Iris pigment epithelial cell (primary cell): ENCODE measurements at places on chromosomes 16 and 17.
A peak's percentile ranks its signal among the peaks of the same experiment; 100 is the strongest.

GRCh38 chr17:34312080-34312479 lies 7.2 kb upstream of the CCL8 start:
- peak; percentile 94 for DNase-seq

- DNase-seq = no peak
These were observed 57.3 kb downstream of the SLC6A2 start for GRCh38 chr16:55713103-55713502.

DNA sequence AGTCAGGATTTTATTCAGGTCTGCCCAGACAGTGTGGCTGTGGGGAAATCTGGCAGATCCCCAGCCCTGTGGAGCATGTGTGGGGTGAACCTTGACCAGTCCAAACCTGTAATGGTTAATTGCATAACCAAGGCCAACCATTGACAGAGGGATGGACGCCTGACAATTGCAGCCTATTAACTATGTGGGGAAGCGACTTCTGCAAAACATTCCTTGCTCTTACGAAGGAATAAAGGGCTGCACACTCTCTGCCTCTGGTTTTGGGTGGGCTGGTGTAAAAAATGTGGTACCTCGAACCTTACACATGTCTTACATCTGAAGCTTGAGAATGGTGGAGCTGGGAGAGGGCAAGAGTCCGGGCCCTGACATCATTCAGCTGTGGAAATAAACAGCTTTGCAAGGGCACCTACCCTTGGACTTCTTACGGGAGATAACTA lies 35.8 kb downstream of the MAF start:
- DNase-seq = no peak

DNA sequence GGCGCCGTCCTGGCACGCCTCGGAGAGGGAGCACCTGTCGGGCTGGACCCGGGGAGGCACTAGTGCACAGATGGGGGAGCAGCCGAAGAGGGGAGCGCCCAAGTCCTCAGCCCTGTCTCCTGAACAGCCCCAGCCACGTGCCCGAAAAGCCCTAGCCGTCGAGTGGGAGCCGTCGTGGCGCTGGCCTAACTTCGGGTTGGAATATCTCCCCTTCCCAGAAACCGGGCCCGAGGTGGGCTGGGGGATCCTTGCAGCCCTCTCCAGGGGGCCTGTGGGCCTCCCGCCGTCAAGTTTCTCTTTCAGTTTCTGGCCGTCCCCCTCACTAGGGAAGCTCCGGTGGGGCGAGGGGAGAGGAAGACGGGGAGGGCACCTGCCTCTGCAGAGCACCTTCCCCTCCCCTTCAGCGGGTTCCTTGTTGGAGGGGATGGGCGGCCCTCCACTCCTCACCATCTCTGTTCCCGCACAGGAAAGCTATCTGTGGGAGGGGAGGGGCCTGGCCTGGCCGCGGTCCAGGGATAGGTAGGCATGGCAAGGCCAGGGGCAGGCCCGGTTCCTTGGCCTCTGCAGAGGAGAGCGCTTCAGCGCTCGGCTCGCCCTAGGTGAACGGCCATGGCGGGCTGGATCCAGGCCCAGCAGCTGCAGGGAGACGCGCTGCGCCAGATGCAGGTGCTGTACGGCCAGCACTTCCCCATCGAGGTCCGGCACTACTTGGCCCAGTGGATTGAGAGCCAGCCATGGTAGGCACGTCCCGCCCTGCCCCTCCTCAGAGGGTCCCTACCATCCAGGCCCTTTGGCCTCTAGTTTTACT lies 709 bp downstream of the STAT5A start:
- no peak for DNase-seq

DNA sequence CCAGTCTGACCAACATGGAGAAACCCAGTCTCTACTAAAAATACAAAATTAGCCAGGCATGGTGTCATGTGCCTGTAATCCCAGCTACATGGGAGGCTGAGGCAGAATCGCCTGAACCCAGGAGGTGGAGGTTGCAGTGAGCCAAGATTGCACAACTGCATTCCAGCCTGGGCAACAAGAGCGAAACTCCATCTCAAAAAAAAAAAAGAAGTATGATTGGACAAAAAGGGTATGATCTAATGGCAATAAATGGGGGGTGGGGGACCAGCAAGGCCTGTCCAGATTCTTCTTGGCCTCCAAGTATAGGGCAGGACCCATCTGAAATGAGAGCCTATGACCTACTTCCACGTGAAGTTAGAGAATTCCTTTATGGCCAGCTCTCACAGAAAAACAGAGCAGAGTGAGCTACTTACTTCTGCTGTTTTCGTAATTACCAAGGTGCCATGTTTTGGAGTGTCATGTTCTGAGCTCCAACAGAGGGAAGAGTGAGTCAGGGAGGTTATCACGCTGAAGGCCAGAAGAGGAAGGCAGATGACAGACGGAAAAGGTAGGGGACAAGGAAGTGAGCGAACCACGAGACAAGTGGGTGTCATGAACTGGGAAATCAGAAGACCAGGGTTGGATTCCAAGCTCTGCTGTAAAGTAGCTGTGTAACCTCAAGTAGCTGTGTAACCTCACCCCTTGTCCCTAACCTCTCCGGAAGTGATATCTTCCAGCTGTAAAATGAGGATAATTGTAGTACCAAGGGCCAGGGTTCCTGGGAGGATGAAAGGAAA lies 3.6 kb upstream of the ZMYND15 start:
- peak; percentile 16 for DNase-seq

DNA sequence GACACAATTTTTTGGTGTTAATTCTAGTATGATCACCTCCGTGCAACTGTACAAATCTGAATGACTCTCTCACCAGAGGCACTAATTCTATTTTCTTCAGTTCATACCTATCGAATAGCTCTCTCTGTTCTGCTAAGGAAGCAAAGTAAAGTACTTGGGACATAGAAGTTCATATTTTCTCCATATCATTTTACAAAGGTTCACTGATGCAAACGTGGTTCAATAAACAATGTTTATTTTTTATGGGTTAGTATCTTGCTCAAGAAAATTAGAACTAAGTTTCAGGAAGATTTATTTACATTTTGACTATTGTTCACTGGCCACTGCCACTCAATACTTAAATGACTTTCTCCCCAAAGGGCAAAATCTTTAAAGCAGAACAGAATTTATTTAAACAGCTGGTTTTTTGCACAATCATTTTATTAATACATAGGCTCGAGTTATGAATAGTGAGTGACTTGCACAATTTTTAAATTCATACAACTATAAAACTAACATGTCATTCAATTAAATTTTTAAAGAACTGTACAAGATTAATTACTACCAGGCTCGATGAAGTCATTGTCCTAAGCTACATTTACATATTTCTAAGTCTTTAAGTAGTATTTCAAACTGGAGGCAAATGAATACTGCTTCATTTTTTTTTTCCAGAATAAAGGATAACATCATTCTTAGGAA lies 255.8 kb downstream of the C16orf95 start:
- no peak for DNase-seq

- DNase-seq = no peak
These were observed 228.6 kb upstream of the CDH5 start for GRCh38 chr16:66137853-66138252.

DNA sequence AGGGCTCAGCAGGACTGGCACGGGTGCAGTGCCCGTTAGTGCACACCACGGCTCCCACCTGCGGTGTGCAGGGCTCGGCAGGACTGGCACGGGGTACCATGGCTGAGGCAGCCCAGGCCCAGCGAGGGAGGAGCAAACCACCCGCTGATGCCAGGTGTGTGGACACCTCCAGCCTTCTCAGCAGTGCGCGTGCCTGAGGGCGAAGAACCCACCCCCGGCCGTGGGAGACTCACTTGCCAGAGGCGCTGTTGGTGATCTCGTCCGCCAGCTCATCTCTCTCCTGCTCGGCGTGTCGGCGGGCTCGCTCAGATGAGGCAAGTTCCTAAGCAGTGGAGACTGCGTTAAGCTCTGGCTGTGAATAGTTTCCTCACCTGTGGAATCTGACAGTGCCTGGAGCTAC lies 45.4 kb downstream of the NDEL1 start:
- DNase-seq = no peak

GRCh38 chr17:33895491-33895890 lies 359.6 kb upstream of the CCL2 start:
- DNase-seq = no peak

DNA sequence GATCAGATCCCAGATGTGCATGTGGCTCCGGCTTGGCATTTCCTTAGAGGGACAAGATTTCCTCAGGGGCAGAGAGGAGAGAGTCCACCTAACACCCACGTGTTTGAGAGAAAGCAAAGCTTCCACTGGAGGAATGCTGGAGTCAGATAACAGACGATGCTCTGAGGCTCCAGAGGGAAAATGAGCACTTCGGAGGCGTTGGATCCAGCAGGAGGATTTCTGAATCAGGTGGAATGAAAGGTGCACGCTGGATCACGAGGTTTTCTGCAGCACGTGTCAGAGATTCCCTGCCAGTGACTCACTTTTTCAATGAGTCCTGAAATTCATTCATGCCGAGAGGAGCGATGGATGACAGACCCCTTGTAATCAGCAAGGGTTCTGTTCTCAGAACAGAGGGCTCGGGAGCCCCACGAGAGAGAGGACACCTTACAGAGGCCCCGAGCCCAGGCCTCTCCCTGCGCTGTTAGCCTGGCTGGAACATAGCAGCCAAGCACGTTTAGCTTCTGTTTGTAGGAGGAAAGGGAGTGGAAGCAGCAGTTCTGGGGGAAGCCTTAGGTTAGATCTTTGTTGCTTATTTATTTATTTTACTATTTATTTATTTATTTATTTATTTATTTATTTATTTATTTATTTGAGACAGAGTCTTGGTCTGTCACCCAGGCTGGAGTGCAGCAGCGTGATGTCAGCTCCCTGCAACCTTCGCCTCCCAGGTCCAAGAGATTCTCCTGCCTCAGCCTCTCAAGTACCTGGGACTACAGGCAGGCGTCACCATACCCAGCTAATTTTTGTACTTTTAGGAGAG lies 49.3 kb upstream of the JPH3 start:
- peak; percentile 20 for DNase-seq

GRCh38 chr17:34616148-34616547 lies 36.8 kb downstream of the TMEM132E start:
- DNase-seq = no peak

GRCh38 chr17:69716556-69716955 lies 302.1 kb downstream of the MAP2K6 start:
- no peak for DNase-seq

DNA sequence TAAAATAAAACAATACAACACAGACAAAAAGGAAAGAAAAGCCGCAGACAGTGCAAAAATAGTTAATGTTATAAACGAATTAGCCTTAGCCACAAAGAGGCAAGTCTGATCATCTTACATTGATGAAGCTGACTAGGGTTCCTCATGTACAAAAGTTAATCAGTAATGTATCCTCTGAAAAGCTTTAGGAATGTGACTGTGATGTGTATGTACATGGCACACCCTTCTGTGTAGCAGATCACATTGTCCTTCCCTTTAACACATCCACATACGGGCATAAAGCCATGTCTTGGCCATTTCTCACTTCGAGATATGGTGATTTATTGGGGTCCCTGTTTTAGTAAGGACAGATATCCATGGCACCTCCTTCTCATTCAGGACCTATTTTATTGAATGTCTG lies 1327.5 kb upstream of the CDH8 start:
- DNase-seq = no peak

DNA sequence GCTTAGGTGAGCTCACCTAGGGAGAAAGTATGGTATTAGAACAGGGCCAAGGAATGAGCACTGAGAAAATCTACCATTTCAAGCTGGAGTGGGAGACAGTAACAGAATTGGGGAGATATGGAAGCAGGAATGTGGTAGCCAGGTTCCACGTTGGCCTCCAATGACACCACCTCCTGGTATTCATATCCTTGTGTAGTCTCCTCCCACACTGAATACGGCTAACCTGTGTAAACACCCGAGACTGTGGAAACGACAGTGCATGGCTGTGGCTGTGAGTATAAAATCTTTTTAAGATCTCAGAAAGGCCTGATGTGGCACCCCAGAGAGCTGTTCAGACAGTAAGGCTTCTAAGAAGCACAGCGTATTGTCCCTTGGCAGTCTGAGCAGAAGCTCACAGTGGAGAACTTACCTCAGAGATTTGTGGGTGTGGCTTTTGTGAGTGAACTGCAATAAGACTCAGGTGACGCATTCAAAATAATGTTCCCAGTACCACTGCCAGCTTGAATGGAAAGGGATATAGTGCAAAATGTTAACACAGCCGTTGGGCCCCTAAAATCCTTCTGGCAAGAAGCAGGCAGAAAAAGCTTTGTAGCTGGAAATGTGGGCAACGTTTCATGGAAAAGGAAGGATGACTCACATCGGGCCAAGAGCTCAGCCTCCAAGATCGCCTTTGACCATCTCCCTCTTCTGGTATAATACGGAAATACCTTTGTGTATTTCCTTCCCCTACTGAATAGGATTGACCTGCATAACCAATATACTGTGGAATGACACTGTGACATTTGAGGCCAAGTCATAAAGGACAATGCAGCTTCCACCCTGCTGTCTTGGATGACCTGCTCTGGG lies 14.4 kb downstream of the SDR42E1 start:
- DNase-seq = peak; percentile 73

DNA sequence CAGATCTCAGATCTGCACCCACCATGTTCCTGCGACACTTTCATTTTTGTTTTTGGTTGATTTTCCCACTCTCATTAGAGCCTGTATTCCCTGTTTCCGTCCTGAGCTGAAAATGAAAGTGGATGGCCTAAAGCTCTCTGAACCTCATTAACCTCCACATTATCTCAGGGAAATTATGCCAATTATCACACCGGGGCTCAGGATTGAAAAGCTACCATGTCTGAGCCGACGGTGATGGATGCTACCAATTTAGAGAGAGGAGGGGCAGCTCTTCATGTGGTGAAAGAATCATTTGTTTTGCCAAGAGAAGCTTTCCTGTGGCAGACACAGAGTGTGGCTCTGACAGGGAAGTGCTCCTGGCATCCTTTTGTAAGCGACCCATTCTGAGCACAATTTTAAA lies 410.4 kb upstream of the CDH11 start:
- DNase-seq = no peak

GRCh38 chr17:13813347-13814240 lies 211.9 kb upstream of the HS3ST3A1 start:
- DNase-seq = no peak

GRCh38 chr17:12313786-12314185 lies 293.1 kb downstream of the MAP2K4 start:
- no peak for DNase-seq

DNA sequence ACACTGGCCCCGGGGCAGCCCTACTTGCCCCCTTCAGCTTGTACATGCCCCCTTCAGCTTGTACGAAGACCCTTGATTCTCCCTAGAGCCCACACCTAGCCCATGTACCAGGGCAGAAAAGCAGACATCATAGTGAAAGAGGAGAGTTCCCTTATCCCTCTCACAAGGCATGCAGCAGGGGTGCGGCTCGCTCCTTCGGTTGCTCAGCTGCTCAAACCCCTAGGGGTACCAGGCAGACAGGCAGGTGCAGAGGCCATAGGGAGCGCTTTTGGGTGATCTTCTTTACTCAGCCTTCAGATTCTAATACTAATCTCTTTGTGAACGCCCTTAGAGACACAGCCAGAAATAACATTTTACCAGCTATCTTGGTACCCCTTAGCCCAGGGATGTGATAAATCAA lies 286.3 kb downstream of the NPIPA8 start:
- no peak for DNase-seq

GRCh38 chr16:20910781-20911321 lies 10.3 kb downstream of the LYRM1 start:
- DNase-seq = peak; percentile 92

DNA sequence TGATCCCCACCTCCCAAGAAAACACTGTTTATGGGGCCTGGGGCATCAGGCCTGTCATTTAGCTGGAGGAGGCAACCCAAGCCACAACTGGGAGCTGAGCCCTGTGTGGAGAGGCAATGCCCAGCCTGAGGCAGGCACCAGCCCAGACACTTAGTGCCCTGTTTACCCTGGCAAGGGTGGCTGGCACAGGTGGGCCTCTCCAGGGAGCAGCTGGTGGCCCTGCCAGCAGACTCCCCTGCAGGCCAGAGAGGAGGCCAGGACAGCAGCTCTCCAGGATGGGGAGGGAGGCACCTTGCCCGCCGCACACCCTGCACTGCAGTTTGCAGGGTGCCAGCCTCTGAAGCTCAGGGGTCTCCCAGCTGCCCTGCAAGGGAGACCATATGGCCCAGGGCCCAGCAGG lies 9.1 kb upstream of the TMEM92 start:
- DNase-seq = no peak
